Right ventricle myocardium superior (tissue), 1 donor: ENCODE measurements at places on chromosomes 13 and 19. TPM values are rescaled to one million over a fixed set of nuclear protein-coding genes. Genes with fewer than 3 reads are reported as not detected.

IGSF23 gene
- total RNA-seq, result not detected

TEX101 gene
- not detected for total RNA-seq

DNA sequence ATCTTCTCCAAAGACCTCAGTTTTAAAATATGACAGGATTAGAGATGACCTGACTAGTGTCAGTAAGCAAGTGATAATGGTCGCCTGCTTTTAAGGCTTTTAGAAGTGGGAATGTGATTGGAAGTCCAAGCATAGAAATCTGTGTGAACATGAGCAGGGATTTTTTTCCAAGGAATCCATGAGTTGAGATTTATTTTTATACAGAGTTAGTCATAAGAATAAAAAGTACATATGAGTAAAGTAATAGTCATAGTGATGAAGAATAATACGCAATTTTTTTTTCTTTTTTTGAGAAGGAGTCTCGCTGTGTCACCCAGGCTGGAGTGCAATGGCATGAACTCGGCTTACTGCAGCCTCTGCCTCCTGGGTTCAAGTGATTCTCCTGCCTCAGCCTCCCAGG, 1.6 kb downstream of the ZNF546 start:
- DNase-seq, result no peak

DNA sequence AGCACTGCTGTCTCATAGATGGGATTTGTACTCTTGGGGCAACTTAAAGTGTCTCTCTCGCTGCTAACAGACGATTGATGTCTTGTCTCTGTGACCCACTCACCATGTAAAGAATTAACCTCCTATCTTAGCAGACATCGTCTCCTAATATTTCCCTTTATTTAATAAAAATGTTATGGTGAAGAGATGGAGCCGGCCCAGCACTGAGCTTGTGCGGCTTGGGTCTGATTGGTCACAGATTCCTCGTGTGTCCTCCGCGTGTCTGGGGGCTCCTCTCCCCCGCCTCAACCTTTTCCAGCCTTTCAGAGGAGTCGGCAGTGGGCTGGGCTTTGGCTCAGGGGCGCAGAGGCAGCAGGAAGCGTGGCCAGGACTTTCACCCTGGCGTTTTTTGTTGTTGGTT, 13.2 kb upstream of the CRTC1 start:
- DNase-seq, result no peak

ITPKC gene
- total RNA-seq, result 14.7 TPM

DNA sequence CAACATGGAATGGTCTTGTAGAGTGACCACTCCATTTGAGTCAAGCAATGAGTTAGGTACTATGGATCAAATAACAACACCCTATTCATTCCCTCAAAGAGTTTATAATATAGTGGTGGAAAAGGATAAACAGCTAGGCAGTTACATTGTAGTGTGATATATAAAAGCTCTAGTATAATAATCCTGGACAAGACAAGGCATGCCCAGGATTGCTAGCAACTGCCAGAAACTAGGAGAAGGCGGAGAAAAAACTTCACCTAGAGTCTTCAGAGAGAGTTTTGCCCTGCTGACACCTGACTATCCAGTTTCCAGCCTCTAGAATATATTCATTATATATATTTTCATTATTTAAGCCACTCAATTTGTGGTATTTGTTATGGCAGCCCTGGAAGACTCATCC, 530.6 kb downstream of the KLF12 start:
- DNase-seq, result no peak

ZNF816 gene
- 4.7 TPM for total RNA-seq

GRCh38 chr19:47726467-47726866, 13.2 kb downstream of the EHD2 start:
- DNase-seq, result no peak

GRCh38 chr13:93372856-93373255, 146.2 kb downstream of the GPC6 start:
- no peak for DNase-seq

- no peak for DNase-seq
Observed at GRCh38 chr19:4536798-4537197, 1.8 kb upstream of the PLIN5 start.

DNA sequence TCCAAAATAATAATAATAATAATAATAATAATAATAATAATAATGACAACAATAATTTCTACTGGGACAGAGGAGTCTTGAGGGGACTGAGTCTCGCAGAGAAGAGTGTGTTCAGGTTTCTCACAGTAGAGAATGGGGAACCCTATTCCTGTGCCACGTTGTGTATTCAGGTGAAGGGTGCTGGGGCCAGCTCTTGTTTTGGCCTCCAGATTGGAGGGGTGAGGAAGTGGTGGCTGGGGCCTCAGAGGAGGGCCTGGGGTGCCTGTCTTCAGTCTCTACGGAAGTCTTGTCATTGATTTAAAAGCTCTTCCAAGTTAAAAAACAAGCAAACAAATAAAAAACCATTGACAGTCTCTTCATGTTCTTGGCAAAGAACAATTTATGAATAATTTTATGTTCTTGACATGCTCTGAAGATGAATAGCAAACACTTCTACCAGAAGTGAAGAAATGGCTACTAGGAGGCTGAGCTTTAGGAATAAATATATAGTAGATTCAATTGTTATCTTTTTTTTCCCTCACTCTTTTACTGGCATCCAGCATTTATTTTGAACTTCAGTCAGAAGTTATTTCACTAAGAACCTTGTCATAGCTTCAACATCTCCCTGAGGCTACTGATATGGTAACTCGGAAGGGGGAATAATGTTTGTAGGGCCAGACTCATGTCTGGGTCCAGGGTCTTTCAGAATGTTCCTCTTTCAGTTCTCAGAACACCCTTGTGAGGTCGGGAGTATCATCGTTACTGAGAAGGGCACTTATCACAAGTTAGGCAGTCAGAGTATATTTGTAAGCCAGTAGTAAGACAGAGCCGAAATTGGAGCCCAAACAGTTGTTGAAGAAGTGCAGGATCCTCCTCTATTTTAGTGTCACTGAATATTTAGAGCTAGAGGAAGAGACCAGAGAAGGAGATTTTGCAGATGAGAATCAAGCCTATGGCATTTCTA, 13.1 kb downstream of the LRCH1 start:
- no peak for DNase-seq

DNA sequence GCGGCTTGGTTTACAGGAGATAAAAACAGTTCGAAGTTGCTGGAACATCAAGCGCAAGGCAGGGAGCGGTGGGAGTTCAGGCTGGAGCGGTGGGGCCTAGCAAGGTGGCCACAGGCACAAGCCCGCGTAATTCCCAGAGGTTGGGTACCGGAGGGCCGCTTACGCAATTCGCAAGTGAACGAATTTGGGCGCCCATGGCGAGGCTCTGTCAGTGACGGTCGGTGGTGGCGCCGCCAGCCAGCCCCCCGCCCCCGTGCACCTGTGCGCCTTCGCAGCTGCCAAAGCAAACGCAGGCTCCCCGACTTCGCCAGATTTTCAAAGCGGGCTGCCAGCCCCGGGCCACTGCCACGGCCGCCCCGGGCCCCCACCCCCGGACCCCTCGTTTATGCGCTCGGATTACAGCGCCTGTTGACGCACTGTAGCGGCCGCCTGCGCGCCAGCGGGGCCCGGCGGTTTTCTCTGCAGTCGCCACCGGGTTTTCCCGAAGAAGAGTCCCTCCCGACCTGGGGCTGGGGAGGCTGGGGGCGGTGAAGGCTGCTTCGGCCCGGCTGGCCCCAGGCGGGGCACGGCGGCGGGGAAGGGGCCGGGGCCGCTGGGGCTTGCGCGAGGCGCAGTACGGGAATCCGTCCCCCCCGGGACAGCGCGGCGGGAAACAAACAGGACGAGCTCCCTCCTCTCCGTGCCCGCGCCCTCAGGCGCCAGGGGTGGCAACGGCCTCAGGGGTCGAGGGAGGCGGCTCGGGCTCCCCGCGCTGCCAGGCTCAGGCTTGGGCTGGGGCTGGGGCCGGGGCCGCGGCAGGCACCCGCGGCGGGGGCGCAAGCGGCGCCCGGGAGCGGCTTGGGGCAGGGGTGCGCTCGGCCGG, 709 bp downstream of the N4BP2L1 start:
- peak; percentile 63 for DNase-seq

- DNase-seq, result peak; percentile 53
Observed at GRCh38 chr19:49560358-49560900, 19.9 kb downstream of the NOSIP start.

SIGLEC9 gene
- 1.7 TPM for total RNA-seq

DNA sequence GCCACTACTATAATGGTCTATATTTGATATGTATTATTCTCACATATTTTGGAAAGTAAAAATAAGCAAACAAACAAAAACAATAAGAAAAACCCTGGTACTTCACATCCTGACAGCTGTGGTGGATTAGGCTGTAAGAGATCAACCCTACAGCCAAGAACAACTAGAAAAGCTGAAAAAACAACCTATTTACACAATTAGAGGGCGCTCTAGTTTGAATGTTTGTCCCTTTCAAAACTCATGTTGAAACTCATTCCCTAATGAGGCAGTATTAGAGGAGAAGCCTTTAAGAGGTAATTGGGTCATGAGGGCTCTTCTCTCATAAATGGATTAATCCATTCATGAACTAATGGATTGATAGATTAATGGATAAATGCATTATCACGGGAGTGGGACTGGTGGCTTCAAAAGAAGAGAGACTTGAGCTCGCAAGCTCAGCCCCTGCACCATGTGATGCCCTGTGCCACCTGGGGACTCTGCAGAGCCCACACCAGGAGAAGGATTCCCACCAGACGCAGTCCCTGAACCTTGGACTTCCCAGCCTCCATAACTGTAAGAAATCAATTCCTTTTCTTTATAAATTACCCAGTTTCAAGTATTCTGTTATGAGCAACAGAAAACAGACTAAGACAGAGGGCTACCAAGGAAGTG, 733.9 kb upstream of the ARGLU1 start:
- DNase-seq, result no peak

DNA sequence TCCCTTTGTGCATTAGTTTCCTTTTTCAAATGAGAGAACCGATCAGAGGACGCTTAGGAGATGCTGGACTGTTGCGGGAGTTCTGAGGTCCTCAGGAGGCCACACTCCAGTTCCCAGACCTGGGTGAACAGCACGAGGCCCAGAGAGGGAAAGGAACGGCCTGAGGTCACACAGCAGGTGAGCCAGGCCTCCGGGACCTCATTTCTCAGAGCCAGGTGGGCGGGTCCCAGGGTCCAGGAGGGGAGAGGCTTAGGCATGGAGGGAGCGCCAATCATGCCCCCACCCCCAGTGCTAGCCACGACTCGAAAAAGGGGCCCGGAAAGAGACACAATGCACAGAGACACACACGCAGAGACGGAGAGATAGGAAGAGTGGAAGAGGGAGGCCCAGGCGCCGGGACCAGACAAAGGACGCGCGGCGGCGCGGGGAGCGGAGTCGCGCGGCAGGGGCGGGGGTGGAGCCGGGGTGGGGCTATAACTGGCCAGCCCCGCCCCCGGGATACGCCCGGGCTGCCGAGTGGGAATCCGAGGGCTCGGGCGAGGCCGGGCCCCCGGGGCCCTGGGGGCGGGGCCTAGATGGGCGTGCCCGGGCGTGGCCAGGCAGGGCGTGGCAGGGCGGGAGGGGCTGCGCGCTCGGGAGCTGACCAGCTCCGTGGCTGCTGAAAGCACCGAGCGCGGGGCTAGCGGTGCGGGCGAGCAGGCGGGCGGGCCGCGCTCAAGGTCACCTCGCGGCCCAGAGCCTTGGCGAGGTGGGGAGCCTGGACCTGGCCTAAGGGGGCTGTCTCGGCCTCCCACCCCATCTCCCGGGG, 1.6 kb downstream of the ELAVL3 start:
- no peak for DNase-seq

CEACAM20 gene
- not detected for total RNA-seq

CACNG6 gene
- not detected for total RNA-seq

DNA sequence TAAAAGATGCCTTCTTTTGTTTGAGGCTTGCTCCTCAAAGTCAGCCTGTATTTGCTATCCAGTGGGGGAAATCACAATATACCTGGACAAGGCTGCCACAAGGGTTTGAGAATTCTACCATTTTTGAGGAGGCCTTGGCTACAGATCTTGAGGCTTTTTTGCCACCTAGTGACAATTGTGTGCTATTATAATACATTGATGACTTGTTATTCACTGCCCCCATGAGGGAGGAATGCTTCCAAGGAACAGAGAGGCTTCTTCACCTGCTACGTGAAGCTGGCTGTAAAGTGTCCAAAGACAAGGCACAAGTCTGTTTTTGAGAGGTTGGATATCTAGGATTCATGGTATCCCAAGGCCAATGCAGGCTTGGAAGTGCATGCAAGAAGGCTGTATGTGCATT, 72.5 kb downstream of the ZNF708 start:
- DNase-seq, result no peak

CALR3 gene
- not detected for total RNA-seq

- DNase-seq, result no peak
Observed at GRCh38 chr13:40920826-40921225, 98.3 kb downstream of the ELF1 start.

- DNase-seq, result no peak
Observed at GRCh38 chr19:47741544-47742140, 3.7 kb upstream of the NOP53 start.

C19orf73 gene
- total RNA-seq, result 1.3 TPM

ZNF446 gene
- total RNA-seq, result 4.6 TPM

DNA sequence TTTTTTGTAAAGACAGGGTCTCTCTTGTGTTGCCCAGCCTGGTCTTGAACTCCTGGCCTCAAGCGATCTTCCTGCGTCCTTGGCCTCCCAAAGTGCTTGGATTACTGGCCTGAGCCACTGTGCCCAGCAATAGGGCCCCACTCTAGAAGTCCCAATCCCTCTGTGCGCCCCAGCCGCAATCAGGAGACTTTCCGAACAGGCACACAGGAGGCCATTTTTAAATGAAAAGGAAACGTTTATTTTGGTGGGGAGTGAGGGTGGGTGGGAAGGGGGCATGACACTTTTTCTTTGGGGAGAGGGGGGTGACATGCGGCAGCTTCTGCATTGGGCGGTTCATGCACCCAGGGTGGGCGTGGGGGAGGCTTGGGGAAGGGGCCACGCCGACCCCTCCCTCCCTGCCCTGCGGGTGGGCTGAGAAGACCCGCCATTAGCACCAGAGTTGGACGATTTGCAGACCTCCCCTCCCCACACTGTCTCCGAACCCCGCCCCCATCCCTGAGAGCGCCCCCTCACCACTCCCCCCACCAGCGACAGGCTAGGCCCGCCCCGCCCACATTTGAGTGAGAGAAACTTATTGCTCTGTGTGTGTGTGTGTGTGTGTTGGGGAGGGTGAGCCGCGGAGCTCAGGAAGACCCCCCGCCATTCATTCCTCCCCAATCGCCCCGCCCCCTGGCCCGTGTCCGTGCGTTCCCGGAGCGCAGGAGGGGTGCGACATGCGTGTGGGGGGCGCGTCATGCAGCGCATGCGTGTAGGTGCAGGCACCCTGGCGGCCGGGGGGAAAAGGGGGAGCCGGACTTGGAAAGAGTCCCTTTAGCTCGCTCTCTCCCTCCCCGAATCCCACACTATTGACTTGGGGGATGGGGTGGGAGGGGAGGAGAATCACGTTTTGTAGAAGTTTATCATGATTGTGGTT, 17.2 kb downstream of the KCNC3 start:
- no peak for DNase-seq

- DNase-seq, result no peak
Observed at GRCh38 chr13:49669735-49670309, 21.5 kb downstream of the EBPL start.

ERVK3-1 gene
- 20.0 TPM for total RNA-seq
